ENCODE measurements at places on chromosomes 2 and 18. TPM values are rescaled to one million over a fixed set of nuclear protein-coding genes. Genes with fewer than 3 reads are reported as not detected.

LYPD1 gene
- total RNA-seq, result under 0.01 TPM

TWIST2 gene
- total RNA-seq, result 46.2 TPM

MCM6 gene
- total RNA-seq, result 9.7 TPM

ILKAP gene
- 18.7 TPM for total RNA-seq

SLC11A1 gene
- total RNA-seq, result under 0.01 TPM

IL37 gene
- total RNA-seq, result not detected

CNGA3 gene
- total RNA-seq, result 0.12 TPM

SLC23A3 gene
- 1.5 TPM for total RNA-seq

TNFRSF11A gene
- total RNA-seq, result 0.12 TPM

CGREF1 gene
- 1.5 TPM for total RNA-seq

Measured in hair follicle dermal papilla cell (primary cell).